Activated T-helper 1 cell treated with anti-CD3 and anti-CD28 coated beads, Interleukin-12 subunit alpha, Interleukin-12 subunit beta, Interleukin-2, Interleukin-4 antibody, amounts not matched to agents 30 ng/mL and 10 ng/mL and 1 ng/mL, durations not matched to agents 14 hours and 24 hours and 36 hours (primary cell): ENCODE measurements at places on chromosomes 13 and 19. TPM values are rescaled to one million over a fixed set of nuclear protein-coding genes. Genes with fewer than 3 reads are reported as not detected.

- no peaks in the 10 kb centered on the region for H3K4me1 ChIP-seq
- H3K36me3 ChIP-seq, result no peaks in the 10 kb centered on the region
- H3K27ac ChIP-seq, result no peak overlapping the region
- DNase-seq, result no peak
- no peak overlapping the region for H3K4me3 ChIP-seq
- peaks cover 23% of the 10 kb centered on the region for H3K27me3 ChIP-seq
These were observed 7.0 kb upstream of the LILRA4 start for GRCh38 chr19:54345938-54346386.

DNA sequence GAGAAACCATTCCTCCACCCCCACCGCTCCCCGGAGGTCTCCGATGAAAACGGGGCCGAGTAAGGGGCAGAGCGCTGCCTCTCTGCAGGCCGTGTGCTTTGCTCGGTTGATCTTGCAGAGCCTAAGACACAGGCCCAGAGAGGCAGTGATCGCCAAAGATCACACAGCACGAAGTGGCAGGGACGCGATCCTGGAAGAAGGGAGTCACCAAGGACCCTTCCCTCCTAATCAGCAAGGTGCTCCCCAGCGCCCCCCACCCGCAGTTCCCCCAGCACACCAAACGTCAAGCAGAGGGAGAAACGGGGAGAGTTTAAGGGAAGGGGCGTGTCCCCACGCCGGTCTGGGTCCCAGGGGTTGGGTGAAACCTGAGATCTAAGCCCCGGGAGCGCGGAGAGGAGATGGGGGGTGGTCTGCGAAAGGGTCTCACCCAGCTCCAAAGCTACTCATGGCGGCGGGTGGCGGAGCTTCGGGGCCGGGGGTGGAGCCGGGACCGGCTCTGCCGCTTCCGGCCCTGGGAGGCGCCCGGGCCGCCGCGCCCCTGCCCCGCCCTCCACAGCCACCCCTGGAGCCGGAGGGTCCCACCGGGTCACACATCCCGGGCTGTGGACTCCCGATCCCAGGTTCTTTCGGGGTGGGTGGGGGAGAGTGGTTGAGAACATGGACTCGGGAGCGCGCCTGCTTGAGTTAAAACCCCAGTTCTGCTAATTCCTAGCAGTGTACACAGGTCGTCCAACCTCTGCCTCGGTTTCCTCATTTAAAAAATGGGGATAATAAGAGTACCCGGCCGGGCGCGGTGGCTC is at the start of gene EML2:
Gene EML2, minus strand, starts transcription at position 468 of the 800 bp plus-strand sequence. Its CDS starts 21 bp downstream, at position 447.
- peaks cover 18% of the 10 kb centered on the region for H3K36me3 ChIP-seq
- DNase-seq, result peak; percentile 62
- H3K4me3 ChIP-seq, result peak within 1 kb of the TSS; percentile 96
- no peaks in the 10 kb centered on the region for H3K27me3 ChIP-seq
- peaks cover 32% of the 10 kb centered on the region for H3K4me1 ChIP-seq
- peak within 1 kb of the TSS; percentile 93 for H3K27ac ChIP-seq

DNA sequence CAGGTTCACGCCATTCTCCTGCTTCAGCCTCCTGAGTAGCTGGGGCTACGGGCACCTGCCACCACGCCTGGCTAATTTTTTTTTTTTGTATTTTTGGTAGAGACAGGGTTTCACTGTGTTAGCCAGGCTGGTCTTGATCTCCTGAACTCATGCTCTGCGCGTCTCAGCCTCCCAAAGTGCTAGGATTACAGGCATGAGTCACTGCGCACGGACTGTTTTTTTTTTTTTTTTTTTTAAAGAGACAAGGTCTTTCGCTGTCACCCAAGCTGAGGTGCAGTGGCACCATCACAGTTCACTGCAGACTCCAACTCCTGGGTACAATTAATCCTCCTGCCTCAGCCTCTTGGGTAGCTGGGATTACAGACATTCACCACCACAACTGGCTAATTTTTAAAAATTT is 8.2 kb upstream of the ADAMTS10 start:
- no peak for DNase-seq
- H3K27ac ChIP-seq, result no peak overlapping the region
- no peaks in the 10 kb centered on the region for H3K36me3 ChIP-seq
- H3K4me1 ChIP-seq, result peaks cover 5% of the 10 kb centered on the region

DNA sequence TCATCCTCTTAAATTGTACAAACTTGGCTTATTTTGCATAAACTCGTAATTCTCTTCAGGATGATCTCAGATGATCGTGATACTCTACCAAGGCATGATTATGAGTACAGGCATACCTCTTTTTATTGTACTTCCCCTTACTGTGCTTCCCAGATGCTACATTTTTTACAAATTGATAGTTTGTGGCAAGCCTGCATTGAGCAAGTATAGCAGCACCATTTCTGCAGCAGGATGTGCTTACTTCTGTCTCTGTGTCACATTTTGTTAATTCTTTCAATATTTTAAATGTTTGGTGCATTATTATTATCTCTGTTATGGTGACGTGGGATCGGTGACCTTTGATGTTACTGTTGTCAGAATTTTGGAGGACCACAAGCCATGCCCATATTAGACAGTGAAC is 752.3 kb downstream of the PCDH9 start:
- no peak for DNase-seq
- H3K36me3 ChIP-seq, result no peaks in the 10 kb centered on the region
- no peaks in the 10 kb centered on the region for H3K4me1 ChIP-seq
- no peaks in the 10 kb centered on the region for H3K27me3 ChIP-seq
- no peak overlapping the region for H3K27ac ChIP-seq
- no peak overlapping the region for H3K4me3 ChIP-seq

- DNase-seq, result no peak
- H3K27me3 ChIP-seq, result peaks cover 6% of the 10 kb centered on the region
- H3K36me3 ChIP-seq, result no peaks in the 10 kb centered on the region
- H3K27ac ChIP-seq, result no peak overlapping the region
- no peaks in the 10 kb centered on the region for H3K4me1 ChIP-seq
These were observed 275.6 kb downstream of the DCLK1 start for GRCh38 chr13:35855531-35856019.

DNA sequence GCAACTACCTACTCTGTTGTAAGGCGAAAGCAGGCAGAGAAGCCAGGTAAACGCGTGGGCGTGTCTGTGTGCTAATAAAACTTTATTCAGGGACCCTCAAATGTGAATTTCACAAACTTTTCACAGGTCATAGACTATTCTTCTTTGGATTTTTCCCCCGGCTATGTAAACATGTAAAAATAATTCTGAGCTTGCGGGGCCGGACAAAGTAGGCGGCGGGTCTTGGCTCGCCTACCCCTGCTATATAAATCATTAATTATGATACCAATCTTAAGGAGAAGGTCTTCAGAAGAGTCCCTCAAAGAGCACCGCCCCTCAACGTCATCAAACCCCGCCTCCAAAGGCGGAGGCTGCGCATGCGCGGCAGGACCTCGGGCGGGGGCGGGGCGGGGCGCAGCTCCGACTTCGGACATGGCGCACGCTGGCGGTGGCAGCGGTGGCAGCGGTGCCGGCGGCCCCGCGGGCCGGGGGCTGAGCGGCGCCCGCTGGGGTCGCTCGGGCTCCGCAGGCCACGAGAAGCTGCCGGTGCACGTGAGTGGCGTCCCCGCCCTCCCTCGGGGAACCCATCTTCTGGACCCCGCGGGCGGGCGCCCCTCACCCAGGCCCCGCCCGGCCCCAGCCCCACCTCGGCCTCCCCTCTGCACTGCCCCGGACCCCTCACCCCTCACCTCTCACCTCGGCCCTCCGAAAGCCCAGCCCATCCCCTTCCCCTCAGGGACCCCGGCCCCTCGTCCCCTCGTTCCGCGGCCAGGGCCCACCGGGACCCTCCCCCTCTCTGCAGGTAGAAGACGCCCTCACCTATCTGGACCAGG is at the start of gene SIN3B:
Gene SIN3B, plus strand, starts transcription at position 389 of the 812 bp plus-strand sequence. Its CDS starts 23 bp downstream, at position 412.
- peak within 1 kb of the TSS; percentile 88 for H3K4me3 ChIP-seq
- H3K4me1 ChIP-seq, result peaks cover 37% of the 10 kb centered on the region
- H3K36me3 ChIP-seq, result peaks cover 21% of the 10 kb centered on the region
- H3K27me3 ChIP-seq, result peaks cover 26% of the 10 kb centered on the region

DNA sequence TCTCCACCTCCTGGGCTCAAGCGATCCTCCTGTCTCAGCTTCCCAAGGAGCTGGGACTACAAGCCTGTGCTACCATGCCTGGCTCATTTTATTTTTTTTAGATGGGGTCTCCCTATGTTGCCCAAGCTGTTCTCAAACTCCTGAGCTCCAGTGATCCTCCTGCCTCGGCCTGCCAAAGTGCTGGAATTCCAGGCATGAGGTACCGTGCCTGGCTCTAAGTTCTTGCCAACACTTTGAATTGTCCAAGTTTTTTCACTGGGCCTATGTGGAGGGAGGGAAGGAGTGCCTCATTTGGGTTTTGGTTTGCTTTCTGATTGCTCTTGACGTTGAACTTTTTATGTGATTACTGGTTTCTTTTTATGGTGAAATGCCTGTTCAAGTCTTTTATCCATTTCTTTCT is 4.4 kb upstream of the UNC13A start:
- H3K27me3 ChIP-seq, result peaks cover 36% of the 10 kb centered on the region
- H3K27ac ChIP-seq, result no peak overlapping the region
- H3K4me3 ChIP-seq, result no peak overlapping the region
- no peak for DNase-seq
- peaks cover 1% of the 10 kb centered on the region for H3K36me3 ChIP-seq

DNA sequence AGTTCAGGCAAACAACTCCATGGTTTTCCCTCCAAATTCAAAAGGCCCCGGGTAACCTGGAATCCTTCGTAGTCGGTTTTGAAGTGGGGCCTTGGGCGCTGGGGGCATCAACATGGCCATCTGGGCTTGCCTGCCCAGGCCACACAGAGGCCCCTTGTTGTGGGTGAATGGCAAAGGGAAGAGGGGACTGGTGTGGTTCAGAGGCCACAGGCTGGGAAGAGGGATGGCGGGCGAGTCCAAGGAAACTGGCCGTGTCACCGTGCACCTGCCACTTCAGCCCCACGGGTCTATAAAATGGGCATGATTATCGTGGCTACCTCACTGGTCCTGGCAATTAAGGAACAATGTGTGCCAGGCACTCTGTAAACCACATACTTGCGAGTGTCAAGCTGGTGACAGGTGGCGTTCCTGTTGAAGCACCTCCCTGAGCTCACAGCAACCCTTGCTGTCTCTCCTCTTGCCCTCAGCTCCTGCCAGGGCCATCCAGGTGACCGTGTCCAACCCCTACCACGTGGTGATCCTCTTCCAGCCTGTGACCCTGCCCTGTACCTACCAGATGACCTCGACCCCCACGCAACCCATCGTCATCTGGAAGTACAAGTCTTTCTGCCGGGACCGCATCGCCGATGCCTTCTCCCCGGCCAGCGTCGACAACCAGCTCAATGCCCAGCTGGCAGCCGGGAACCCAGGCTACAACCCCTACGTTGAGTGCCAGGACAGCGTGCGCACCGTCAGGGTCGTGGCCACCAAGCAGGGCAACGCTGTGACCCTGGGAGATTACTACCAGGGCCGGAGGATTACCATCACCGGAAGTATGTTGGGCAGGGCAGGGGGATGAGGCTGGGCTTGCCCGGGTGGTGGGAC is 1.3 kb downstream of the LSR start:
- DNase-seq, result no peak
- H3K4me3 ChIP-seq, result peak overlapping the region; percentile 85
- H3K4me1 ChIP-seq, result peaks cover 18% of the 10 kb centered on the region

- H3K27ac ChIP-seq, result peak overlapping the region; percentile 91
- H3K27me3 ChIP-seq, result peaks cover 4% of the 10 kb centered on the region
- peak; percentile 45 for DNase-seq
- H3K36me3 ChIP-seq, result no peaks in the 10 kb centered on the region
- peaks cover 12% of the 10 kb centered on the region for H3K4me1 ChIP-seq
- peak overlapping the region; percentile 77 for H3K4me3 ChIP-seq
These were observed 57.8 kb downstream of the IER2 start for GRCh38 chr19:13207846-13208671.

Gene UQCRFS1
- total RNA-seq, result 40.3 and 43.6 TPM in 2 replicates

Gene HPN
- total RNA-seq, result not detected in 2 replicates

Gene NFILZ
- not detected in 2 replicates for total RNA-seq
